ENCODE measurements at places on chromosomes 3 and 15.

GRCh38 chr3:98912448-98912847 lies 11.0 kb upstream of the DCBLD2 start:
- no peak for DNase-seq

DNA sequence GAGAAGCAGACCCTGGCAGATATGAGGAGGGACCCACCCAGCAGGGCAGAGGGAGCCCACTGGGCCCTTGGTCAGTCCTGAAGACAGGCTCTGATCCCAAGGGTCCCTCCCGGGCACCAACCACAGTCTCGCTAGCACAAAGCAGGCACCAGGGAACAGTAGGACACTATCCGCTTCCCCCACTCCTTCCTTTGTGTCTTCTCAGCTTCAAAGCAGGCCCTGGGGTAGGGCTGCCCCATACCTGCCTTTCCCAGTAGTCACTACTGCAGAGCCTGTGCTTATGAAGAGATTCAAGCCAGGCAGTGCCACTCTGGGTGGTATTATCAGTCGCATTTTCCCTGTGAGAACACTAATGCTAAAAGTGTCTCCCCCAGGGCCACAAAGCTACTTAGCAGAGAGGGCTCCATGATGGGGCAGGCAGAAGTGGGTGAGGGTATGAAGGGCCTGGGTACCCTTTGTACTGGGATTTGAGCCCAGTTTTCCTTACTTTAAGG lies 32.7 kb downstream of the SRPRB start:
- DNase-seq = no peak

DNA sequence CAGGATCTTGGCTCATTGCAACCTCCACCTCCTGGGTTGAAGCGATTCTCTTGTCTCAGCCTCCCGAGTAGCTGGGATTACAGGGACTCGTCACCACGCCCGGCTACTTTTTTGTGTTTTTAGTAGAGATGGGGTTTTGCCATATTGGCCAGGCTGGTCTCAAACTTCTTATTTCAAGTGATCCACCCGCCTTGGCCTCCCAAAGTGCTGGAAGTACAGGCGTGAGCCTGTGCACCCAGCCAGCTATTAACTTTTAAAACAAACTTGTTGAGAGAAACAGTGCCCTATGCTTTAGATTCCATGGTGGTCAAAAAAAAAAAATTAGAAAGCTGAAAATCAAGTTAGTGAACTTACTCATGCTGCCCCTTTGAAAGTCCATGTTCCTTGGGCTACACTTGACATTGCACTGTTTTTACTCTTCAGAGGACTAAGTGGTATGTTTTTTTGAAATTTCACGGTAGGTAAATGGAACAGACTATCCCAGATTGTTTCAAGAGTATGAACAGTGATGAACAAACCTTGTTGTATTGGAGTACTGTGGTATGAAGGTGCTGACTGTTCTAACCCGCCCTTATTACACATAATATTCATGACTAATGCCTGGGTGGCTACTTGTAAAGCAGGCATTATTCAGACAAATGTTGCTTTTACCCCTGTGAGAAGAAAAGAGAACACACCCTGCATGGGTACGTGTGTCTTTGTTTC lies 206.9 kb downstream of the KLHL25 start:
- no peak for DNase-seq

DNA sequence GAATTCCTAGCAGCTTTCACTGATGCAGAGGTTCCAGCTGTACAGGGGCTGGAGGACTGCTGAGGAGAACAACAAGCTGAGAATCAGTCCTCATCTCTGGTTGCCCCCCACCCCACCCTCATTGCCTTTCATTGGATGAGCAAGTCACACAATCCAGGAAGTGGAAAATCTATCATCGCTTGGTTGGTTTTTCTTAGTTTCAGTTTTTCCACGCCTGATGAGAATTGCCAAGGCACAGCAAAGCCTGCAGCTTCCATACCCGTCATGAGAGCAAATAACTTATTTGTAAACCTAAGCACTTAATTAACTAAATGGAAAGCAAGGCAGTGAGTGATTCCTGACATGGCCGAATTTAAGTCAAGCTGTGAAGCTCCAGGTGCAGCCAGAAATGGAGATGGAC lies 21.4 kb upstream of the LIPC start:
- peak; percentile 28 for DNase-seq

GRCh38 chr3:144407335-144407734 lies 435.7 kb downstream of the DIPK2A start:
- DNase-seq = no peak

Measured in NCI-H2029 treated with DMSO at 0.1 percent for 48 hours (cell line).